NCI-H2171 (cell line): ENCODE measurements at places on chromosomes 4 and X.

- DNase-seq = no peak
Observed at GRCh38 chrX:47278691-47279090, 45.9 kb downstream of the USP11 start.

- DNase-seq = no peak
Observed at GRCh38 chr4:43452948-43453347, 560.4 kb downstream of the GRXCR1 start.

DNA sequence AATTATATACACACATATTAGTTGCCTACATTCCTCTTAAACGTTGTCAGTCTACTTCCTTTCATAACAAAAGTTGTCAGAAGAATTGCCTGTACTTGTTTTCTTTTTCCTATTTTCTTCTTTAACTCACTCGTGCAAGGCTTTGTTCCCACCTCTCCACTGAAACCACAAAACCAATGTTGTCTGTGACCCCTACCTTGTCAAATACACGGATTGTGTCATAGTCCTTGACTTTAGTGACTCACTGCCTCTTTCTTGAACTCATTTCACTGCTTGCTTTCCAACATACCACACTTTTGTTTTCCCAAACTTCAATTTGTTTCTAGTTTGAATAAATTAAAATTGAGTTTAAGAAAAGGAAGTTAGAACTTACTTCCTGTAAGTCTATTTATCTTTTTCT is 283.9 kb upstream of the AGA start:
- no peak for DNase-seq

- DNase-seq = no peak
Observed at GRCh38 chr4:41285864-41286235, 29.1 kb downstream of the UCHL1 start.

DNA sequence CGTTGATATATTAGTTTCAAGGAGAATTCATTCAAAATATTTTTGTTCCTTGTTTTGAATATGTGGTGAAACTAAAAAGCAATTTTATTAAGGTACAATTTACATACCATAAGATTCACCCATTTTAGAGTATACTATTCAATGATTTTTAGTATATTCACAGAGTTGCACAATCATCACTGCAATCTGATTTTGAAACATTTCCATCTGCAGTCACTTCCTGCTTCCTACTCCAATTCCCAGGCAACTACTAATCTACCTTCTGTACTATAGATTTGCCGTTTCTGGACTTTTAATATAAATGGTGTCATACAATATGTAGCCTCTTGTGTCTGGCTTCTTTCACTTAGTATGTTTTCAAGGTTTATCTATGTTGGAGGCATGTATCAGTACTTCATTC is 71.3 kb downstream of the SLC9A7 start:
- no peak for DNase-seq

DNA sequence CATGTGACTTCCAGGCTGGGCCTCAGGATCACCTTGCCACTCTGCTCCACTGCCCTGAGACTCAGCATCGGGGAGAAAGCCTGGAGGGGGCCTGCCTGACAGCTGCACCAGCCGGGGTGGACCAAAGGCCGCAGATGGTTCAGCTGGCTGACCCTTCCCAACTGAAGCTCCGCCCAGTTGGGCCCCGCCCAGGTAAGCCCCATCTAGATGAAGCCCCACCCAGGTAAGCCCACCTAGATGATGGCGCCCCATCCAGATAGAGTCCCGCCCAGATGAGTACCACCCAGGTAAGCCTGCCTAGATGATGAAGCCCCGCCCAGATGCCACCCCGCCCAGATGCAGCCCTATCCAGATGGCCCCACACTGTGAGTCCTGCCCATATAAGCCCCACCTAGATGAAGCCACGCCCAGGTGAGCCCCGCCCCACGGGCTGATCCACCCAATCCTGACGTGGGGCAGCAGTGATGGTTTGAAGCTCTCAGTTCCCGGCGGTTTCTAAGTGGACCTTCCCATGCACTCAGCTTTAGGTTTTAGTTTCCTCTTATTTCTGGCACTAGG is 10.0 kb downstream of the ZFYVE28 start:
- no peak for DNase-seq

DNA sequence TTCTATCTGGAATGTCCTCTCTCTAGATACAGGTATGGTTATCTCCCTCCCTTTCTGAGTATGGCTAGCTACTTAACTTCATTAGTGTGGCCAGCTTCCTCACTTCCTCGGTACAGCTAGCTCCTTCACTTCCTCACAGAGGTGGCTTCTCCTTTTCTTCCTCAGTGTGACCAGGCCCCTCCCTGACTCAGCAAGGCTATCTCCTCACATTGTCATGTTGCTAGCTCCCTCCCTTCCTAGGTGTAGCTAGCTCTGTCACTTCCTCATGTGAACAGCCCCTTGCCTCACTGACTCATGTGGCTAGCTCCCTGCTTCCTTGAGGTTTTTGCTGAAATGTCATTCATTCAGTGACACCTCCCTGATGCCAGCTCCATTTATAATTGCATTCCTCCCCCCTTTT is 67.3 kb upstream of the DDIT4L start:
- DNase-seq = no peak
